Peyer's patch (tissue), 4 donors: ENCODE measurements at places on chromosomes 2 and 18.
A peak's percentile ranks its signal among the peaks of the same experiment; 100 is the strongest.

DNA sequence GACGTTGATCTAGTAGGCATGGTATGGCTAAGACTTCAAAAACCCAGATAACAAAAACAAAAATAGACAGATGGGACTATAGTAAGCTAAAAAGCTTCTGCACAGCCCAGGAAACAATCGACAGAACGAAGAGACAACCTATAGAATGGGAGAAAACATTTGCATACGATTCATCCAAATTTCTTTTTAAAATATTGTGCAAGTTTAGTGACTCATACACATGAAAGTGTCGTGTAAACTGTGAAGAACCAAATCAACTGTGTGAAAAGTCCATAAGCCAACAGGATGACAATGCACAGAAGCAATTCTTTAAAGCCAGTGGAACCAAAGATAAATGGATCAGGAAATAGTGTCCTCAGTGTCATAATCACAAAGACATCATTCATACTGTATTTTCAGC is 671.1 kb downstream of the RNF144A start:
- no peak for DNase-seq
- no peaks in the 10 kb centered on the region for H3K27me3 ChIP-seq
- H3K36me3 ChIP-seq = no peaks in the 10 kb centered on the region
- no peak overlapping the region for H3K27ac ChIP-seq

- H3K4me1 ChIP-seq = no peaks in the 10 kb centered on the region
- H3K27me3 ChIP-seq = no peaks in the 10 kb centered on the region
- H3K27ac ChIP-seq = no peak overlapping the region
- H3K4me3 ChIP-seq = no peak overlapping the region
- H3K36me3 ChIP-seq = no peaks in the 10 kb centered on the region
These were observed 111.9 kb downstream of the IRS1 start for GRCh38 chr2:226687641-226688253.

DNA sequence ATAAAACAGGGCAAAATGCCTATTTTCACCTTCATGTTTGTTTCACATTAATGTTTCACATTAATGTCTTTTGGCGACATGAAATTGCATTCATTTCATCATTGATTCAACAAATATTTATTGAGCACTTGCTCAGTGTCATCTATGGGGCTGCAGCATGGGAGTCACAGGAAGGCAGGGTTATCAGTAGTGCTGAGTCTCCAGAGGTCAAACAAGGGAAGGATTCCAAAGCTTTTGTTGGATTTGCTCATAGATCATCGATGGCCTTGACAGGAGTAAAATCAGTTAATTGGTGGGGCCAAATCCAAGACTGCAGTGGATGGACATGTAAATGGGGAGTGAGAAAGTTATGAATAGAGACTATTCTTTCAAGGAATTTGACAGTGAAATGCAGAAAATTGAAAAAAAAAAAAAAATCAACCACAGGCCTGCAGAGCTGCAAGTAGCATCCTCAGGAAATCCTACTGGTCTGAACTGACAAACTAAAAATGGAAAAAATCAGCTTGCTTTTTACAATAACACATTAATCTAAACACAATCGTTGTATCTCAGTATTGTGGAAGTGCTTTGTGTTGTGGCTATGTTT is 1290.8 kb downstream of the DPP10 start:
- no peak overlapping the region for H3K4me3 ChIP-seq
- no peak overlapping the region for H3K27ac ChIP-seq
- H3K36me3 ChIP-seq = no peaks in the 10 kb centered on the region
- H3K27me3 ChIP-seq = no peaks in the 10 kb centered on the region

- peaks cover 3% of the 10 kb centered on the region for H3K4me1 ChIP-seq
- peaks cover 9% of the 10 kb centered on the region for H3K36me3 ChIP-seq
- DNase-seq = no peak
- no peaks in the 10 kb centered on the region for H3K27me3 ChIP-seq
- H3K4me3 ChIP-seq = peak overlapping the region; percentile 80
- peak overlapping the region; percentile 94 for H3K27ac ChIP-seq
These were observed 1.2 kb downstream of the BABAM2 start for GRCh38 chr2:27891673-27892105.

DNA sequence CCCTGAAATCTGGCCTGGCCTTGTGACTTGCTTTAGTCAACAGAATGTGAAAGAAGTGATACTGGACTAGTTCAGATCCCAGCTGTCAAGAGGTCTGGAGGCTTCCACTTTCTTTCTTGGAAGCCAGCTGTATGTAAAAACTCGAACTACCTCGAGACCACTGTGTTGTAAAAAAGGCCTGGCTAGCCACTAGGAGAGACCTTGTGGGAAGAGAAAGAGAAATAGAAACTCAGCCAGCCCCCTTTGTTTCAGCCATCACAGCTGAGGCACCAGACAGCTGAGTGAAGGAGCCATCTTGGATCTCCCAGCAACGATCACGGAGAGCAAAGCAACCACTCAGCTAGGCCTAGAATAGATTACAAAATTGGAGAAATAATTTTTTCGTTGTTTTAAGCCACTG is 324.9 kb upstream of the TCF4 start:
- H3K4me1 ChIP-seq = no peaks in the 10 kb centered on the region
- no peaks in the 10 kb centered on the region for H3K36me3 ChIP-seq
- H3K27ac ChIP-seq = no peak overlapping the region
- no peaks in the 10 kb centered on the region for H3K27me3 ChIP-seq

DNA sequence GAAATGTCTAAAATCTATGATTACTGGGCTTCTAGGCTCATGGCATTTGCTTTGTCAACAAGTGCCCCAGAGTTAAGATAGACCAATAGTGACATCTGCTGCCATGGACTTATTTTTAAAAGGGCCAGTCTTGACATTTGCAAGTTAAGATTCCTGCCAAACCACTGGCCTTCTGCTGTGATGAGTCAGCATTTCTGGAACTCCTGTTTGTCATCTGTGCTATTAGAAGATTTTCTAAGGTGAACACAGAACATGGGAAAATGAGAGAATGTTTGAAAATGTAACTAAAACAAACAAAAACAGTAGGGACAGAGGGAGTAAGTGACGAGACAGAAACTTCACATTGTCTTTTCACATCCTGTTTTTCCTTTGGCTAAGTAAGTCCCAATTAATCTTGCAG is 93.7 kb upstream of the WDR75 start:
- DNase-seq = peak; percentile 49
- no peaks in the 10 kb centered on the region for H3K4me1 ChIP-seq
- H3K27ac ChIP-seq = peak overlapping the region; percentile 6
- H3K27me3 ChIP-seq = no peaks in the 10 kb centered on the region
- H3K4me3 ChIP-seq = no peak overlapping the region
